ENCODE measurements at places on chromosomes 6 and 20. TPM values are rescaled to one million over a fixed set of nuclear protein-coding genes. Genes with fewer than 3 reads are reported as not detected.

DNA sequence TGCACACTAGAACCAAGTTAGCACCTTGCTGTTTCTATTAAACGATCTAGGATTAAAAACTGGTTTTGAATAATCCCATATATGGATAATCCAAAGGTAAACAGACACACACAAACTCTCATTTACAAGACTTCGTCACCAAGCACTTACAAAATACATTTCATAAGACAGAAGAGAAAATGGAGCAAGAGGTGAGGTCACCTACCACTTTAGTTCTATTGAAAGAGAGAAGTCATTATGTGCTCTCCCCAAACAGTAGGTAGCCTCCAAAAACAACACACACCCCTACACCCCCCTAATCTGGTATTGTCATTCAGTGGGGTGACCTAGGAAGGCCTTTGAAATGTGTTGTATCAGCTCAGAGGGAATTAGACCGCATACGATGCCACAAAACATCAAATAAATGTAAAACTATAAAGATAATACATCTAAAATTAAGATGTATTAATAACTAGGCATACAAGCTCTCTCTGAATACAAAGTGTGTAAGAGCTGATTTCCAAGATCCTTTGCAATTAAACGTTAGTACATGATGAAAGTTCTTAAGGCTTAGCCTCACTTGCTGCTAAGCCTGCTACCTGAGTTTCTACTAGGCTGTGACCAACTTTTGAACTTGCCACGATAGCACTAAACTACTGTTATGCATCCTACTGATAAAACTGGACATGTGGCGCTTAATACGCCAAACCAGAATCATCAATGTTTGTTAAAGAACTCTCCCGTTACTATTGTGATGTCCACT, 1.6 kb downstream of the SRPK1 start:
- DNase-seq: no peak

DNA sequence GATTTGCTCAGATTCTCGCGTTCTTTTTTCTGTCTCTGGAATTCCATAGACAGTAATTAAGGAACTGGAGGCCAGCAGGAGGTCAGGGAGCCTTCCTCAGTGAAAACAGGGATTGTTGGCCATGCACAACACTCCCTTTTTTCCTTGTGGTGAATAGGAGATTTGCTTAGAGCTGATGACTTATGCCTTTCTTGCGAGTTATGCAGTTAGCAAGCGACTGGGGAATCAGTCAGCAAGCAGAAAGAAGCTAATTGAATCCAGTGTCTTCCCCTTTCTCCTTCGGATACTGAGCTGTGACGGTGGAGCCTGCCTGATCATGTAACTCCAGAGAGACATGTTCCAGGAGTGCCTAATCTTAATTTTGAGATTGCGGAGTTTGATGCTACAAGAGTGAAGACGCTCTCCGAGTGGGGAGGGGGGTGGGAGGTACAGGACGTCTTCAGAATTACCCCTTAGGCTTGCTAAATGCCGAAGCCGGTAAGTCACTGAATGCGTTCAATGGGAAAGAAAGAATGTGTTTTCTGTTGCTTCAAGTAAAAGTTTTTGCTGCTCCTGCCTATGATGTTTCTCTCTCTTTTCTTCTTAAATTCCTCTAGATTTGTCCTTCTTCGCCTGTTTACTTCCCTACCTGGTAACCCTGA, 165.9 kb downstream of the SASH1 start:
- peak; percentile 72 for DNase-seq

Gene RIPPLY2
- polyA plus RNA-seq: not detected

Gene OXT
- 0.47 TPM for polyA plus RNA-seq

Data from forelimb muscle (tissue), 1 donor.